Endothelial cell of umbilical vein (primary cell): ENCODE measurements at places on chromosomes 5 and 9. TPM values are rescaled to one million over a fixed set of nuclear protein-coding genes. Genes with fewer than 3 reads are reported as not detected.
A peak's percentile ranks its signal among the peaks of the same experiment; 100 is the strongest.

The CDH9 gene
- polyA plus RNA-seq, result not detected in 2 replicates

DNA sequence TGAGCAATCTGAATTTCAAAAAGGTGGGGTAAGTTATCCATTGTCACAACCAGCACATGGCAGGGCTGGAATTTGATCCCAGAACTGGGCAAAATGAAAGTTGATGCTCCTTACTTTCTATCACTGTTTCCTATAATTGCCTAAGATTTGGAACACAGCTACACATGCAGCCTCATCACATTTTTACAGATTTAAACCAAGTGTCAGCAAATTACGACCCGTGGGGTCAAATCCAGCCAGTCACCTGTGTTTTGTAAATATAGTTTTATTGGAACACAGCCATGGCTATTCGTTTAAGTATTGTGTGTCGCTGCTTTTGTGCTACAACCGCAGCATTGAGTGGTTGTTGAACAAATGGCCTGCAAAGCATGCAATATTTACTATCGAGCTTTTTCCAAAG, 94.3 kb downstream of the SREK1 start:
- no peak for DNase-seq

The CCL27 gene
- not detected in 2 replicates for polyA plus RNA-seq

The SPATA24 gene
- polyA plus RNA-seq, result 2.1 and 3.2 TPM in 2 replicates

GRCh38 chr5:122351416-122352157, 39.5 kb downstream of the SNCAIP start:
- DNase-seq, result no peak

The UCK1 gene
- 28.0 and 30.1 TPM in 2 replicates for polyA plus RNA-seq

The CDC20B gene
- 0.22 TPM in 2 replicates for polyA plus RNA-seq

DNA sequence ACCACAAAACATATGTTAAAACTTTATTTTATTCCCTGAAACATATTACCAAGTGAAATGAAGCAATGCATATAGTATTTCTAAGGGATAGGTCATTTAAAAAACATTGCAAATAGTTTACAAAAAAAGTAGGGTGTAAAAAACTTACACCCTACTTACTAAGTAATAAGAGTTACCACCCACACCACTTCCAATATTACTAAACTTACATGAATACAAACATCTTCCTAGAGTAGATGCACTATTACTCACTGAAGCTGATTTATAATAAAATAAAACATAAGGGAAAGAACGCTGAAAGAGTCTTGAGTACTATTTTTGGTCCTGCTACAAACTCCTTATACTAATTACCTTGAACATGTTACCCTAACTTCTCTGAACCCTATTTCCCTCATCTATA, 289.4 kb downstream of the HINT1 start:
- no peak for DNase-seq

DNA sequence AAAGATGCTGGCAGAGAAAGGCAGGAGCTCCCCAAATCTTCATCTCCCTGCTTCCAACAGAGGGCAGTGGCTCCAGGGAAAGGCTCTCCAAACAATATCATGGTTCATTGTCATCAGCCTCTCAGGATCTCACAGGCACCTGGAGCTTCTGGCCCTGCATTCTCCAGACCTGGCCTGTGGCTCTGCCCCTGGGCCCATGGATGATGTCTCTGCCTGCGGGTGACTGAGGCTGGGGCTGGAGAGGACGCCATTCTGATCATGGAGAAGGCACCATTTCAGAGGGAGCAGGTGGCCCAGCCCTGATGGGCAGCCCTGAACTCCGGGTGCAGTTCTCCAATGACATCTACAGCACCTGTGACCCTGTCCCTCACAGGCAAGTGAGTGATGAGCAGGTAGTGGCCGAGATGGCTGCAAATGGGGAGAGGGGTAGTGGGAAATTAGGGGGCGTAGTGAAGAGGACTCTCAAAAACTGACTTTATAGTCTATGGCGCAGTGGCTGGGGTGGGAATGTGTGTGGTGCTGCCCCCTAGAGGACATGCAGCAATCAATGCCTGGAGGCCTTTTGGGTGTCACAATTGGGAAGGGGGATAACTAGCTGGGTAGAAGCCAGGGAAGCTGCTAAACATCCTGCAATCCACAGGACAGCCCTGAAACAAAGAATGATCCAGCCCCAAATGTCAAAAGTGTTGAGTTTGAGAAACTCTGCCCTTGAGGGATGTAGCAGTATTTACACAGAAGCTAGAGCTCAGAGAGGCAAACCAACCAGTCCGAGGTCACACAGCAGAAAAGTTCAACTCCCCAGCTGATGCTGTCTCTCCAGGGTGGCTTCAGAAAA, 3.2 kb downstream of the SH3PXD2B start:
- peak; percentile 25 for DNase-seq

- no peak for DNase-seq
These were observed 223.6 kb upstream of the EFNA5 start for GRCh38 chr5:107894361-107894760.
